Jurkat, Clone E6-1 (cell line): ENCODE measurements at places on chromosomes 7 and 10.

GRCh38 chr10:12720217-12720981 lies 281.1 kb downstream of the CCDC3 start:
- DNase-seq = peak; percentile 32

- DNase-seq = no peak
Measured at GRCh38 chr7:87215046-87215445, 4.5 kb downstream of the TMEM243 start.

- no peak for DNase-seq
Measured at GRCh38 chr10:112208997-112209396, 25.4 kb upstream of the GPAM start.

- DNase-seq = no peak
Measured at GRCh38 chr10:52368725-52369124, 54.6 kb downstream of the DKK1 start.

DNA sequence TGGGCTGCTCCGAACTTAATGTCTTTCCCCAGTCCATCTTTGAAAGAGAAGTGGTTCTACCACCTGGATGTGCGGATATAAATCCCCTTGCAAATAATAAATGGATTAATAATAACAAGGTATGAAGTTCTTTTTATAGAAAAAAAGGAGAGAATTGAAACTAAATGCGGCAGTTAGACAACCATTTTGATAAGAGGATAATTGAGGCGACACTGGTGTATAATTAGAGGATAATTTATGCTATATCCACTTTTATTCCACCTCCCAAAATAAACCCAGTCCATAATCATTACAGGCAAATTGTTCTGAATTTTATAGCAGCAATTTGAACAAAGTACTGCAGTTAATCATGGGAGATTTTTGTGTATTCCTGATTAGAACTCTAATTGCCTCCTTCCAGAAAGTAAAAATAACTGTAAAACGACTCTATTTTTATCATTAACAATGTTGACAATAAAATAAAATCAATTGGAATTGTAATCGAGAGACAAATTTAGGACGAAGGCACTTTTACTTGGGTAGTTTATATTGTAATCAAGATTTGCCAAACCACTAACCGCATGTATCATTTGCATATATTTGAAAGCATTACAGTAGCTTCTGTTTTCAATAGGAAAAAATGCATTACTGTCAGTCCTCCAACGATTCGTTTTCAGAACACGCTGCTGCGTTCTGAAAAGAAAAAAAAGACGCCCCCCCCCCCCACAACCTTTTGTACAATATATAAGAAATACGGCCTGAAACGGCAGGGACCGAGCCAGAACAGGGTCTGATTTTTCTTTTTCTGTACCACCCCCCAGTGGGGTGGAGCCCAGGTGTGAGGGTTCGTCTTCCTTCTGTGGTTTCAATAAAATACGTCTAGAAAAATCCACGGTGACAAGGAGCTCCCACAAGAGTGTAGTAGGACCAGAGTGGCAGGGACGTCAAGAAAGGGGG lies 838 bp upstream of the DLX6 start:
- no peak for DNase-seq

DNA sequence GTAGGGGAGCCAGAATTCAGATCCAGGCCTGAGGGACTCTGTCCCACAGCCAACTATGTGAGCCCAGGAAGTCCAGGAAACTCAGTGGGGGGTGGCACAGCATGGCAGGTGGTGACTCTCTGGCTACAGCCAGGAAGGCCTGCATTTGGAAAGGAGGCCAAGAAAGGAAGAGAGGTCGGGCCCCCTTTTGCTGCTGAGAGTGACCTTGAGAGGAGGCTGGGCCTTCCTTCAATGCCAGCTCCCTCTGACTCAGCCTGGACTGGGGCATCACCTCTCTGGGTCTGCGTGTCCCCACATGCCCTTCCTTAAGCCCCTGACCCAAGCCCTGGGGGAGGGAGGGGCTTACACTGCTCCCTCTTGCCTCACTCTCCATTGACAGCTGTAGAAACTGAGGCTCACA lies 6.4 kb upstream of the MYL10 start:
- no peak for DNase-seq

GRCh38 chr10:83769281-83769820 lies 370.0 kb upstream of the GHITM start:
- DNase-seq = no peak
